Temporal lobe (tissue), 4 donors: ENCODE measurements at places on chromosomes 13 and 19. TPM values are rescaled to one million over a fixed set of nuclear protein-coding genes. Genes with fewer than 3 reads are reported as not detected.

Gene ZNF560
- 0.49 TPM for total RNA-seq

Gene EDDM13
- total RNA-seq = not detected

Gene PGLYRP2
- not detected for total RNA-seq

Gene ZNF575
- 0.49 TPM for total RNA-seq

Gene TMEM145
- total RNA-seq = 54.6 TPM

Gene BST2
- 2.0 TPM for total RNA-seq

Gene NPAS1
- total RNA-seq = 5.9 TPM

Gene ZNF112
- 17.9 TPM for total RNA-seq

Gene SYT5
- total RNA-seq = 84.8 TPM

Gene ZNF90
- total RNA-seq = 3.0 TPM

Gene PDE4C
- 1.2 TPM for total RNA-seq

Gene TCF3
- total RNA-seq = 19.4 TPM

Gene LIM2
- total RNA-seq = not detected

Gene ANGPTL8
- not detected for total RNA-seq

Gene SELENOV
- not detected for total RNA-seq

Gene CLEC4G
- under 0.01 TPM for total RNA-seq

Gene GATAD2A
- 10.1 TPM for total RNA-seq
